Lung microvascular endothelial cell (primary cell): ENCODE measurements at places on chromosomes 7 and 10. TPM values are rescaled to one million over a fixed set of nuclear protein-coding genes. Genes with fewer than 3 reads are reported as not detected.

Gene DUS4L
- total RNA-seq, result 3.2 and 3.5 TPM in 2 replicates

Gene MSMB
- total RNA-seq, result not detected in 2 replicates

Gene CNNM2
- total RNA-seq, result 0.44 and 1.6 TPM in 2 replicates

- no peak for DNase-seq
Observed at GRCh38 chr7:148245381-148245780, 345.2 kb upstream of the C7orf33 start.

Gene AGAP5
- total RNA-seq, result 0.87 and 1.8 TPM in 2 replicates

Gene CCZ1
- total RNA-seq, result 39.9 and 44.9 TPM in 2 replicates

Gene ZNF107
- 1.3 and 2.4 TPM in 2 replicates for total RNA-seq

- DNase-seq, result no peak
Observed at GRCh38 chr10:95319239-95319638, 28.4 kb upstream of the PDLIM1 start.
